ENCODE measurements at places on chromosomes 6 and 20.

- no peak for DNase-seq
Observed at GRCh38 chr6:132673376-132674094, 14.6 kb upstream of the TAAR1 start.

GRCh38 chr20:23032056-23032749 lies 2.9 kb upstream of the SSTR4 start:
- no peak for DNase-seq

DNA sequence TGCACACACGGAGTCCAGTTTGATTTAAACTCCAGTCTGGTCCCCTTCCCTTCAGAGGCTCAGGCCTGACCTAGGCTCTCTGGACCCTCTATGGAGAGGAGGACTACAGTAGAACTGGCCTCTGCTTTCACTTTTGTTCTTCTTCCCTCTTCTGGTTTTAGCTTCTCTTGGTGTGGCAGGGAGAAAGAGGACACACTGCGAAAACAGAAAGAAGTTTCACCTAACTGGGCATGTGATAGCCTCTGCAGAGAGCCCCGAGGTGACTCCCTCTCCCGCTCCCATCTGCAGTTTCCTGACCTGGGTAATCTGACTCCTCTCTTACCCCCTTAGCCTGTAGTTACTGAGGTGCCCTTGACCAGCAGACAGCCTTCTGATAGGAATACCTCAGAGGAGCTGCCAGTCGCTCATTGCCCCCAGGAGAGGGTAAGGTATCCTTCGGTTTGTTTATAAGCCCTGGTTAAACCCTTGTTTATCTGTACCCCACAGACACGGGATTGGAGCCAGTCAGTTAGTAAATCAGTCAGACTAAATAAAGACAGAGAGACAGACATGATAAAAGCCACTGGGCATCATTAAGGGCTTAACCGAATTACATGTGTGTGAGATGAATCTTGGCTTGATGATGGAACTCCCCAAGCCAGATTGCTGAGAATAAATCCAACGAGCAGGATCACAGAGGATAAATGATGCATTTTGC lies 12.0 kb upstream of the DTNBP1 start:
- no peak for DNase-seq

DNA sequence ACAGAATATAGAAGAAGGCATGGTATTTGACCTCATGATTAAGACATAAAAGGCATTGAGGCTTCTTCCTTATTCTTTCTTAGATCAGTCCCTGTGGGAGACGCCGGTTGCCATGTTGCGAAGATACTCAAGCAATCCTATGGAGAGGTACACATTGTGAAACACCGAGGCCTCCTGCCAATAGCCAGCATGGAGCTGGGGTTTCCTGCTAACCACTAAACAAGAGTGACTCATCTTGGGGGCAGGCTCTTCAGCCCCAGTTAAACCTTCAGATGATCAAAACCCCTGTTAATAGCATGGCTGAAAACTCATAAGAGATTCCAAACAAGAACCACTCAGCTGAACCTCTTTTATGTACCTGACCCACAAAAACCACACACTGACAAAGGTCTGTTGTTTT lies 478.8 kb downstream of the CD83 start:
- DNase-seq: no peak

DNA sequence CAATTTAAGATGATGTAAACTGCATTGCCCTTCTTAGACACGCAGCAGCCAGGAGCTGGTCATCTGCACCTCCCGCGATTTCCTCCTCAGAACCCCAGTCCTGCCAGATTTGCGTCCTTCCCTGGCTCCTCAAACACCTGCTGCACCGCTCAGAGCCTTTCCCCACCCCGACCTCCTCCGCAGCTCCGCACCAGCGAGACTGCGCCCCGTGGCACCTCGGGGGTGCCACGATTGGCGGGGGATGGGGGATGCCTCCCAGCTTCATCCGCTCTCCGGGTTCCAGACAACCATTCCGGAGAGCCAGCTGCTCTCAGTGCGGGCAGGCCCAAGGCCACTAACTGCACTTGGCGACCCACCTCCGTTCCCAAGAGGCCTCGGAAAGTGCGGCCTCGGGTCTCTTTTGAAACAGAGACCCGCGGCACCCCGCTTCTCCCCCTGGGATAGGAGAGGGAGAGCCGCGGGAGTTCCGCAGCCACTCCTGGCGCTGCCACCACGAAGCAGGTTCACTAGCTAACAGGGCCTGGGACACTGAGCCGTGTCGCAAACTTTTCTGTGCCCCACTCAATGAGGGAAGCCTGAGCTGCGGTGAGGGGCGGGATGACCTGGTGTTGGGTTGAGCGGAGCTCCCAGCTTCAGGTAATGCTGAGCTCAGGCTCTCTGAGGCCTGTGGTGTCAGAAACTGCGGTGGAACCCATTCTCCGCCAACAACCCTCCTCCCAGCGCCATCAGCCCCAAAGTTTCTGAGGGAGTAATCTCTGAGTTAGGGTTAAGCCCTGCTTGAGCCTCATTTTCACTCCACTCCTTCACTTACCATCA lies 7.3 kb upstream of the TFAP2A start:
- DNase-seq: no peak

DNA sequence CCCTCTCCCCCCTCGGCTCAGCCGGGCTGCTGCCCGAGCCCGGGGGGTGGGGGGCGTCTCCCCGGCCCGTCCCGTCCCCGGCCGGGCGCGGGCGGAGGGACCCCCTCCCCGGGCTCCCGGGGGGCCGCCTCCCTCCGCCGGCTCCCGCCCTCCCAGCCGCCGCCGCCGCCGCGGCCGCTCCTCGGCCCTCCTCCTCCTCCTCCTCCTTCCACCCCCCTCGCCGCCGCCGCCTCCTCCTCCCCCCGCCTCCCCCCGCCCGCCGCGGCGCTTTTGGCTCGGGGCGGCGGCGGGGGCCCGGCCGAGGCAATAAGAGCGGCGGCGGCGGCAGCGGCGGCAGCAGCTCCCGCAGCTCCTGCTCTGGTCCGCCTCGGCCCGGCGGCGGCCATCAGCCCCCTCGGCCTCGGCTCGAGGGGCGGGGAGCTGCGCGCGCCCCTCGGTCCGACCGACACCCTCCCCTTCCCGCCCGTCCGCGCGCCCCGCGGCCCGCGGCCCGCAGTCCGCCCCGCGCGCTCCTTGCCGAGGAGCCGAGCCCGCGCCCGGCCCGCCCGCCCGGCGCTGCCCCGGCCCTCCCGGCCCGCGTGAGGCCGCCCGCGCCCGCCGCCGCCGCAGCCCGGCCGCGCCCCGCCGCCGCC lies 38.7 kb downstream of the GNAS start:
- no peak for DNase-seq

DNA sequence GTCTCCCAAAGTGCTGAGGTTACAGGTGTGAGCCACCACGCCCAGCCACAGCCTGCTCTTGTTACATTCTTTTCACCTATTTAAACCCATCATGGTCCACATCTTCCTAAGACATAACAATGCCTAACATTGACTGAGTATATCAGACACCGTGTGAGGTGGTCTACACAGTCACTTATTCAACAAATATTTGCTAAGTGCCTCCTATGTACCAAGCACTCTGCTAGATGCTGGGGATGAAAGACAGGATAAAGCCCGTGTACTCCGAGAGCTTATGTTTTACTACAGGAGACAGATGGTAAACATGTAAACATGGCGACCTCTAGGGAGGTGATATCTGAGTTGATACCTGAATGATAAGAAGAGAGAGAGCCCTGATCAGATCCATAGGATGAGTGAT lies 12.7 kb downstream of the BCL2L1 start:
- no peak for DNase-seq

GRCh38 chr6:164095056-164095455 lies 680.5 kb downstream of the QKI start:
- DNase-seq: no peak

GRCh38 chr6:154284313-154284853 lies 72.2 kb downstream of the IPCEF1 start:
- no peak for DNase-seq

DNA sequence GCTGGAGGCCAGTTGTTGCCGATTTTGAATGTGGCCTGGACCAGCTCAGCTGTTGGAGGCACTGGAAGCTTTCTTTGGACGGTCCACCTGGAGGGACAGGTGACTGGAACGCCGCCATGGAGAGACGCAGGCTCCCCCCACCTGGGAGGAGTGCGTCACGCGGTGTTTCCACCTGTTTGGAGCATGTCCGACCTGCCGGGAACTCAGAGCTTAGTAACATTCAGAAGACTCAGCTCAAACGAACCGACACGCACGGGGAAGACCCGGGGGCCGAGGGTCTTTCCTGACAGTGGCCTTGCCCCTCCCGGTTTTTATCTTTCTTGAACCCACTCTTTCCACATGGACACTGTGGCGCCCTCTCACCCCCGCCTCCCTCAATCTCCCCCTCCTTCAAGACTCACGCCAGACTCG lies 141.6 kb downstream of the SMOC2 start:
- DNase-seq: no peak

DNA sequence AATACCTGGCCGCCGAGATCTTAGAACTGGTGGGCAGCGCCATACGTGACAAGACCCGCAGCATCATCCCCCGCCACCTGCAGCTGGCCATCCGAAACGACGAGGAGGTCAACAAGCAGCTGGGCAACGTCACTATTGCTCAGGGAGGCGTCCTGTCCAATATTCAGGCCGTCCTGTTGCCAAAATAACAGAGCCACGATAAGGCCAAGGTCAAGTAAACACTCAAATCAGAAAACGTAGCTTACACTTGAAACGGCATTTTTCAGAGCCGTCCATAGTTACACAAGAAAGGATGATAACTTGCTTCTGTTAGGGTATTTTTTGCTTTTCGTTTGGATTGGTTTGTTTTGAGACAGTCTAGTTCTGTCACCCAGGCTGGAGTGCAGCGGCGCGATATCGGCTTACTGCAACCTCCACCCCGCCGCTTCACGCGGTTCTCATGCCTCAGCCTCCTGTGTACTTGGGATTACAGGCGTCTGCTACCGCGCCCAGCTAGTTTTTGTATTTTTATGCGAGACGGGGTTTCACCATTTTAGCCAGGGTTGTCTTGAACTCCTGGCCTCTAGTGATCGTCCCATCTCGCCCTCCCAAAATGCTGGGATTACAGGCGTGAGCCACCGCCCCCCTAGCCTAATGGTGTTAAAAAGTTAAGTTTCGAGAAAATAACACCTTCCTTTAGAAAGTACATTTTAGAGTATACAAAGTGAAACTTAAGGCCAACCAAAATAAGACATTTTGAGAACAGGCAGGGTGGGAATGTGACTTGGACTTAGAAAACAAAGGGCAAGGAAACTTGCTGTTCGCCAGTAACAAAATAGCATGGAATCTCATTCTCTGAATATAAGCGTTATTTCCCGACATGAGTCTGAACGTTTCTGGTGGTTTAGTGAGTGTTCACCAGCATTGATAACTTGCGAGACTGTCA lies 42.8 kb upstream of the HFE start:
- no peak for DNase-seq

DNA sequence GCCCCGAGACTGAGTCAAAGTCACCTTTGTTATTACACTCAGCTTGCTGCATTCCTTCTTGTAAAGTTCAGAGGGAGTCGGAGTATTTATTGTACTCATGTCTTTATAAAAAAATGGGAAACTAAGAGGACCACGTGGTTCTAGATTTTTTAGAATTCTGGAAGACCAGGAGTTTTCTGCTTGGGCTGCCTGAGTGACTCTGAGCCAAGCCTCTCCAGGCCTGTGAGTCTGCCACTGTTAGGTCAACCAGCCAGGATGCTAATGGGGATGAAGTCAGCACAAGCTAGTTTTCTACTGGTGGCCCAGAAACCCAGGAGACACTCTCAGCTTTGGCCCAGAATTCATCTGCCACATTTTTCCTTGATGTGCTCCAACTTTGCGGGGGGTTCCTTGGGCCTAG lies 453.5 kb upstream of the SULF2 start:
- DNase-seq: no peak

- DNase-seq: no peak
Observed at GRCh38 chr6:76790881-76791280, 672.4 kb downstream of the HTR1B start.

- no peak for DNase-seq
Observed at GRCh38 chr6:26613201-26613600, 16.4 kb downstream of the ABT1 start.

- no peak for DNase-seq
Observed at GRCh38 chr6:42200035-42200434, 5.3 kb upstream of the GUCA1B start.

DNA sequence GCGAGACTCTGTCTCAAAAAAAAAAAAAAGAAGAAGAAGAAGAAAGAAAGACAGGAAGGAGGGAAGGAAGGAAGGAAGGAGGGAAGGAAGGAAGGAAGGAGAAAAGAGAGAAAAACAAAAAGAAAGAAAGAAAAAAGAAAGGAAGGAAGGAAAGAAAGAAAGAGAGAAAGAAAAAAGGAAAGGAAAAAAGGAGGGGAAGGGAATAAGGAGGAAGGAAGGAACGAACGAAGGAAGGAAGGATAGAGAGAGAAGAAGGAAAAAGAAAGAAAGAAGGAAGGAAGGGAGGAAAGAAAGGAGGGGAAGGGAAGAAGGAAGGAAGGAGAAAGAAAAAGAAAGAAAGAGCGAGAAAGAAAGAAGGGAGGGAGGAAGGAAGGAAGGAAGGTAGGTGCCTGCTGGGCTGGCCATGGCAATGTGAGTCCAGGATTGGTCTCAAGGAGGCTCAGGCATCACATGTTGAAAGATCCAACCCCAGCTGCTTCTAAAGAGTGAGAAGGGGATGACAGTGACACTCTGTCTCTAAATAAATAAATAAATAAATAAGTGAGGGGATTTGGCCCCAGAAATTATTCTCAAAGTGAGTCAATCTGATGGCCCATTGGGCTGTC lies 24.3 kb upstream of the SRSF6 start:
- DNase-seq: no peak

DNA sequence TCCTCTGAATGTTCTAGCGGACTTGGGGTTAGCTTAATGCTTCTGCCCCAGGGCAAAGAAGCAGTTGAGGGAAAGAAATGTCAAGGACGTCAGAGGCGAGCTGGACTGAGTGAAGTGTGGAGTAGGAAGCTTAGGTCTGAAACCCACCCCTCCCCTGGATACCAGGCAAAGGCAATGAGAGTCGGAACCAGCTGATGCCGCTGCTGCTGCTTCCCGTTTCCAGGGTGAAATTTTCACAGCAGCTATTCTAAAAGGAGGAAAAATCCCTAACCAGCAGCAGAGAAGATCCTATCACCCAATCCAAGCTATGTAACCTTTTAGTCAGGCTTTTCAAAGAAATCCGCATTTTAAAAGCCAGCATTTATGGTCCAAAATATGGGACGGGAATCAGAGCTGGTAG lies 564.3 kb downstream of the LMBRD1 start:
- DNase-seq: no peak

GRCh38 chr20:60209048-60209447 lies 250.8 kb downstream of the CDH26 start:
- no peak for DNase-seq

GRCh38 chr6:5359417-5359816 lies 98.1 kb downstream of the FARS2 start:
- DNase-seq: peak; percentile 35

GRCh38 chr20:25686081-25687067 lies 10.3 kb downstream of the ZNF337 start:
- DNase-seq: peak; percentile 78

DNA sequence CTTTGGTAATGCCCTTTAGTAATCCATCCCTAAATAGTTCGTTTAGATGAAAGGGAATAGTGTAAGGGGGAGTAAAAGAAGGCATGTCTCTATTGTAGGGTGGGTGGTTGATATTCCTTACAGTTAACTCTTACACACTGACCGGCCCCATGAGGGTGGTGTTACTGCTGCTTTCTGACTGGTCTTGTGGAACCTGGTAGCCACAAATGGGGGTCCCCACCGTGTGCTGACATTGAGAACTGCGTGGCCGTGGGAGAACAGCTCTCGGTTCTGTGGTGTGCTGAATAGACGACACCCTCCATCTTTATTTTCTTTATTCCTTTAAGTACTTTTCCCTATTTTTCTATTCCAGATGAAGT lies 19.3 kb downstream of the MRAP2 start:
- no peak for DNase-seq

- DNase-seq: no peak
Observed at GRCh38 chr20:10559266-10559665, 114.5 kb downstream of the JAG1 start.

- DNase-seq: no peak
Observed at GRCh38 chr6:7939184-7939863, 28.7 kb upstream of the TXNDC5 start.

Data from NCI-H1694 treated with DMSO at 0.1 percent for 48 hours (cell line).